Activated naive CD4-positive, alpha-beta T cell treated with anti-CD3 and anti-CD28 coated beads, Interleukin-2, amount 10 ng/mL, durations not matched to agents 5 hours and 36 hours (primary cell): ENCODE measurements at places on chromosomes 5 and 9. TPM values are rescaled to one million over a fixed set of nuclear protein-coding genes. Genes with fewer than 3 reads are reported as not detected.

Gene KIF4B
- 0.05 TPM for total RNA-seq

Gene ABCA1
- 0.10 TPM for total RNA-seq

Gene ROR2
- 0.07 TPM for total RNA-seq

Gene SNCAIP
- total RNA-seq, result not detected

Gene PNPLA7
- total RNA-seq, result 7.9 TPM

Gene CLIC3
- 4.6 TPM for total RNA-seq

Gene JAKMIP2
- 0.48 TPM for total RNA-seq

Gene CNTFR
- not detected for total RNA-seq

Gene RNF183
- total RNA-seq, result not detected

Gene GRIA1
- total RNA-seq, result not detected

Gene INSL6
- total RNA-seq, result not detected

Gene TMEM215
- total RNA-seq, result not detected

Gene ADAMTS6
- 2.2 TPM for total RNA-seq

Gene DDX4
- total RNA-seq, result 0.23 TPM

Gene PCDHB16
- not detected for total RNA-seq

Gene FBN2
- total RNA-seq, result not detected

Gene COL5A1
- 0.18 TPM for total RNA-seq

Gene GAPT
- total RNA-seq, result not detected

Gene CCIN
- total RNA-seq, result not detected

Gene RICTOR
- total RNA-seq, result 48.8 TPM

Gene PCAT7
- not detected for total RNA-seq

Gene FAM221B
- not detected for total RNA-seq

Gene PCDHA9
- not detected for total RNA-seq

Gene COL27A1
- 2.8 TPM for total RNA-seq

Gene GMCL2
- total RNA-seq, result not detected

Gene HMMR
- total RNA-seq, result 52.6 TPM

Gene ARL14EPL
- total RNA-seq, result not detected

Gene SLC4A9
- 0.68 TPM for total RNA-seq

Gene PCDHA12
- total RNA-seq, result not detected

Gene ACTBL2
- total RNA-seq, result not detected

Gene ANKDD1B
- 0.23 TPM for total RNA-seq

Gene PCDHB2
- total RNA-seq, result 0.17 TPM

Gene FAM169A
- total RNA-seq, result 4.0 TPM

Gene SMAD5
- 2.3 TPM for total RNA-seq

Gene CCNO
- not detected for total RNA-seq

Gene GABRA1
- not detected for total RNA-seq

Gene PSD2
- not detected for total RNA-seq

Gene BTNL8
- not detected for total RNA-seq

Gene NOXA1
- 1.2 TPM for total RNA-seq
